ENCODE measurements at places on chromosomes 4 and X.

- DNase-seq = no peak
These were observed 10.5 kb upstream of the RNF128 start for GRCh38 chrX:106716004-106716403.

DNA sequence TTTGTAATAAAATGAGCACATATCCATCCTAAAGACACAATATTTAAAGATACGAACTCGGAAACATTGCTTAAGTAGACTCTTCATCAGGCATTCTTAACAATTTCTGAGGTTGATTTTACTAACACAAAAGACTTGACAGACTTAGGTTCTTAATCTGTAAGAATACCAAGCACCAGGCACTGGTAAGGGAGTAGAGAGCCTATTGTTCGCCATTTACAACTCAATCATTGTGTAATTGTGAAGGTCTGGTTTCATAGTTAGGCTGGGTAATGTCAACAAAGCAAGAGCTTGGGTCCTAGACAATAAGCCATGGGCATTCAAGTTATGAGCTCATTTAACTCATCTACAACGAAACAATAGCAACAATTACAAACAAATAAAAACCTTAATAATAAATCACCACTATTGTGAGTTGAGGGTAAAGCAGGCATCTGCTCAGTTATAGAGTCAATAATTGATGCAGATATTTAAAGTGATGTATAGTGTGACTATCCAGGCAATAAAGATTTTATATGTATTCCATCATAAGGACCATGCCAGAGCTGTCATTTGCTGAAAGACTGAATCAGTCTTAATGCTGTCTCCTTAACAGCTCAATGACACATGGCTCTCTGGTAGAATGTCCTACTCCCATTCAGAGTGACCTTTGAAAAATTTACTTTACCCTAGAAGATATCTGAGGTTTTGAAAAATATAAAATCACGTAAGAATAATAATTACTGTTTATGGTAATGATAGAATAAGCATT, 664.0 kb upstream of the PCDH7 start:
- DNase-seq = no peak

- no peak for DNase-seq
These were observed 97.6 kb upstream of the BCOR start for GRCh38 chrX:40195368-40195767.

DNA sequence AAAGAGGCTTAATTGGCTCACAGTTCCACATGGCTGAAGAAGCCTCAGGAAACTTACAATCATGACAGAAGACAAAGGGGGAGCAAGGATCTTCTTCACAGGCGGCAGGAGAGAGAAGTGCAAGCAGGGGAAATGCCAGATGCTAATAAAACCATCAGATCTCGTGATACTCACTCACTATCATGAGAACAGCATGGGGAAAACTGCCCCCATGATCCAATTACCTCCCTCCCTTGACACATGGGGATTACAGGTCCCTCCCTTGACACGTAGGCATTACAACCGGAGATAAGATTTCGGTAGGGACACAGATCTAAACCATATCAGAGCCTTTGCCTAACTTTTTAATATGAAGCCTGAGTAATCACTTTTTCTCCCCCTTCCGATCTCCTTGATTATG, 43.7 kb upstream of the MAPK10 start:
- DNase-seq = no peak

- no peak for DNase-seq
These were observed 205.4 kb upstream of the RPS6KA3 start for GRCh38 chrX:20472148-20472547.

- DNase-seq = no peak
These were observed 49.6 kb downstream of the SLC2A9 start for GRCh38 chr4:9971711-9972110.

GRCh38 chr4:111510535-111510934, 634.7 kb upstream of the FAM241A start:
- no peak for DNase-seq

- DNase-seq = no peak
These were observed 166.6 kb downstream of the EFNB1 start for GRCh38 chrX:68995386-68995779.

DNA sequence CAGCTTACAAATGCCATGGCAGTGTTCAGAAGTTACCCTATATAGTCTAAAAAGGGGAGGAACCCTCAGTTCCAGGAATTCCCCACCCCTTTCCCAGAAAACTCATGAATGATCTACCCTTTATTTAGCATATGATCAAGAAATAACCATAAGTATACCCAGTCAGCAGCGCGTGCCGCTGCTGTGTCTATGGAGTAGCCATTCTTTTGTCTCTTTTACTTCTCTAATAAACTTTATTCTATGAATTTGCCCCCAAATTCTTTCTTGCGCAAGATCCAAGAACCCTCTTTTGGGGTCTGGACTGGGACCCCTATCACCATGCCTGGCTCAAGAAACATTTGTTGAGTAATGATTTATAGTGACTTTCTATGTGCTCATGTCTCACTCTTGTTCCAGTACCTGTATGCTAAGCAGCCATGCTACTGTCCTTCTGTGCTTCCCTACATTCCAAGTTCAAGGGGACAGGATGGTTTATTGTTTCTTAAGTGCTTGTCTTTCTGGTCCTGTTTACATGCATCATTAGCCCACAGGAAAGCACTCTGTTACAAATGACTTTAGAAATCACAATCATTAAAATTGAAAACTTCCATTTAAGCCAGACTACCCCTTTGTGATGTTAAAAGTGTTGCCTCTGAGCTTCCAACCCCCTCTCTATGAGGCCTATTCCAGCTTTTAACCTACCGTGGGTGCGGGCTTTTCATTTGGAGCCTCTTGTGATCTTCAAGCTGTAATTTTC, 63.4 kb upstream of the S100G start:
- no peak for DNase-seq

DNA sequence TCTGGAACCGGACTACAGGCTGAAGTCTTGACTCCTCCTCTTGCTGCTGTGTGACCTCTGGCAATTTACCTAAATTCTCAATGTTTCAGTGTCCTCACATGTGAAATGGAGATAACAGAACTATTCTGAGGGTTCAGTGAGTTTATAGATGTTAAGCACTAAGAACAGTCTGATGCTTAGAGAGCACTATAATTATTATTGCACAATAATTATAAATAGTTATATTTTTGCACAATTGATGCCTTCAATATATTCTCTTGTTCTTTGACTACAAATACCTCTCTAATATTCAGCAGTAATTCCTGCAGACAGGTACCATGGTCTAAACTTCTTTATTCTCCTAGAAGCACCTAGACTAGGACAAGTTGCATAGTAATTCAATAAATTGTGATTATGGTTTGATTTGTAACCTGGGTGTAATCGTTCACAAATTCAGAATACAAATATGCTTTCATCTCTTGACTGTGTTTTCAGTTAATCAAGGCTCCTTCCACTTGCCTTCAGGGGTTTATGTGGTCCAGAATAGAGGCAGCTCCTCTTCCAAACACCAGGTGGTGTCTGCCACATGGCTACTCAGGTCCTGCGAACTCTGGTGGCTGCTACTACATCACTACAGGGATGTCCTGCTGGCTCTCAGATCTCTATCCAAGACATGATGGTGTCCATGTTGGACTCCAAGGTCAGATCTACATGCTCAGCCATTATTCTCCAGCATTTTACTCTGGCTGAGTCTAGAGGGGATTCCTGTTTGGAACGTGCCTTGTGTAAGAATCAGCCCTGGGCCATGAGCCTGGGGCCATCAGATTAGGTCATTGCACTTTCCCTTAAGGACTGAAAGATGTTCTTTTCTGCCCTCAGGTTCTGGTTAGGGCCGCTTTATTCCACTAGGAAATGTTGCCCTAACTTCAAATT, 103.4 kb downstream of the QRFPR start:
- no peak for DNase-seq

DNA sequence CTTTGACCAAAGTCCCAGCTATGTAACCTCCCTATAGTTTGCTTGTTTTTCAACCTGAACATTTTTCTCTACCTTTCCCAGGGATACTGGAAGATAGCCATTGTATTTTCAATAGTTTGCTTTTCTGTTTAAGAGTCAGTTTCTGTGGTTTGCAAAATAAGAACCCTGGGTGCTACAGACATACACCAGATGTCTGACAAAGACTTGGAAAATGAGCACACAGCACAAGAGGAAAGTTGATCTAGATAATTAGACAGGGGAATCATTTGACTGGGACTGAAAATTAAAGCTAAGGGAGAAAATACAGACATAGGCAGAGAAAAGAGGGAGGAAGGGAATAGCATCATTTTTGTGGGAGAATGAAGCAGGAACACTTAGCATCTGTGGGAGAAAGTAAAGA, 218.3 kb upstream of the CNKSR2 start:
- DNase-seq = no peak

GRCh38 chr4:171015441-171015840, 797.8 kb upstream of the GALNTL6 start:
- no peak for DNase-seq

DNA sequence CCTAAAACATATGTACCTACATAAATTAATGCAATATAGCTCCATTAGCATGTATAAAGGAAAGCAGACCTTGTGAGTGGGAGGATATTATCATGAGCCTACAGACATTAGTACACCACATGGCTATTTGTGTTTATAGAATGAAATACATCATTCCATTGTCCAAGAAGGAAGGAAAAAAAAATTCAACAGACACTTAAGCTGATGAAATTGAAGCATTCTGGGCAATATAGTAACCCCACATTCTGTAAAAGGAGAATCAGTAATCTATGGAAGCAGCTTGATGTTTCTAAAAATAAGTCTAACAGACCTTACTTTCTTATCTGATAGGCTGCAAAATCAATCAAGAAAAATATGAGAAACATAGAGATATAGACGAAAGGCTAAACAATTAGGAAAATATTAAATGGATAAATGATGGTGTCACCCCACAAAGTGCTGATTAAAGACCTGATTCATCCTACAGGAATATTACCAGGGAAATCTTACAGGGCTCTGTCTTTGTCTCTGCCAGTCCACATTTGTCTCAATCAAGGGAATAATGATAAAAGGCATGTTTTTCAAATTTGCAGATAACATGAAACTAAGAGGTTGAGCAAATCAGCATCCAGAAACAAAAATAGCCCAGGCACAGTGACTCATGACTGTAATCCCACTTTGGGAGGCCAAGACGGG, 76.8 kb downstream of the COMMD8 start:
- no peak for DNase-seq

Data from NCI-H2171 (cell line).